Psoas muscle (tissue), 8 donors: ENCODE measurements at places on chromosomes 6 and 20. TPM values are rescaled to one million over a fixed set of nuclear protein-coding genes. Genes with fewer than 3 reads are reported as not detected.

DNA sequence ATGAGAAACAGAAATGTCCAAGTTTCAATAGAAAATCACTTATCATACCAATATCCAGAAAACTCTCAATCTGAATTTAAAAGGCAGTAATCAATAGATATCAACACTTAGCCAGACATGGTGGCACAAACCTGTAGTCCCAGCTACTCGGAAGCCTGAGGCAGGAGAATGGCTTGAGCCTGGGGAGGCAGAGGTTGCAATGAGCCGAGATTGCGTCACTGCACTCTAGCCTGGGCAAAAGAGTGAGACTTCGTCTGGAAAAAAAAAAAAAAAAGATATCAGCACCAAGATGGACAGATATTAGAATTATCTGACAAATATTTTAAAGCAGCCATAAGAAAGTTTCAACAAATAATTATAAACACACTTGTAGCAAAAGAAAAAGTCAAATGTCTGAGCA is 47.0 kb downstream of the TCP11 start:
- H3K27ac ChIP-seq = no peak overlapping the region
- no peak for DNase-seq
- no peak overlapping the region for H3K4me3 ChIP-seq
- no peaks in the 10 kb centered on the region for H3K27me3 ChIP-seq
- H3K4me1 ChIP-seq = no peaks in the 10 kb centered on the region

GRCh38 chr6:56046576-56046975 is 171.2 kb upstream of the BMP5 start:
- no peaks in the 10 kb centered on the region for H3K4me1 ChIP-seq
- H3K27me3 ChIP-seq = no peaks in the 10 kb centered on the region
- H3K36me3 ChIP-seq = no peaks in the 10 kb centered on the region
- no peak for DNase-seq
- no peak overlapping the region for H3K27ac ChIP-seq

Gene MYLK2
- total RNA-seq = 109 TPM

- H3K27ac ChIP-seq = no peak overlapping the region
- no peak overlapping the region for H3K4me3 ChIP-seq
- H3K4me1 ChIP-seq = peaks cover 7% of the 10 kb centered on the region
- DNase-seq = no peak
- peaks cover 3% of the 10 kb centered on the region for H3K27me3 ChIP-seq
Measured at GRCh38 chr6:13913226-13914001, 11.3 kb upstream of the RNF182 start.

DNA sequence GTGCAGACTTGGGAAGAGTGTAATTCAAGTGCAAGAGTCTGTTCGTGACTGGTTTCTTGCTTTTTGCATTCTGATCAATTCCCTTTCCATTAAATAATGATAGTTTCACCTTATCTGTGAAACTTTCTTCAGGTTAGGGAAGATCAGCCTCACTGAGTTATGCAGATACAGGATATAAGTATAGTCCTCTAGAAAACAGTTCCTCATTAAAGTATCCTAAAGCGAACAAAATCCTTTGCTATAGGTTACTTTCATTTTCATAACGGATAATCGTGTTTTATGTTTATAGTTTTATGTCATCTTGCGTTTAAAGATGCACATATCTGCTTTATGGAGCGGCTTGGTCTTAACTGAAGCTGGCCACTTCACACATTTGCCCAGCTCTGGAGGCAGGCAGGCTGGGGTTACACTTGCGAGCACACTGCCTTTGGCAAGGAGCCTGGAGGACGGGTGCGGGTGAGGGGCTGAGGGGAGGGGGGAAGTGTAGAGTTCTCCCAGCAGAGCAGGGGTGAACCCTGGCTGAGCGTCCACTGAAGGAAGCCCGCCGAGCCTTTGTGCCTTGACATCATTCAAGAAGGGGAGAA is 123.5 kb upstream of the IFNGR1 start:
- H3K36me3 ChIP-seq = no peaks in the 10 kb centered on the region
- H3K27me3 ChIP-seq = no peaks in the 10 kb centered on the region
- no peak overlapping the region for H3K27ac ChIP-seq
- DNase-seq = no peak

- H3K4me3 ChIP-seq = no peak overlapping the region
- H3K27me3 ChIP-seq = no peaks in the 10 kb centered on the region
- no peak overlapping the region for H3K27ac ChIP-seq
- no peaks in the 10 kb centered on the region for H3K36me3 ChIP-seq
- no peaks in the 10 kb centered on the region for H3K4me1 ChIP-seq
Measured at GRCh38 chr20:46660487-46660886, 9.2 kb upstream of the SLC13A3 start.

GRCh38 chr6:28817808-28818145 is 106.0 kb downstream of the TRIM27 start:
- H3K4me3 ChIP-seq = no peak overlapping the region
- H3K4me1 ChIP-seq = no peaks in the 10 kb centered on the region
- no peak overlapping the region for H3K27ac ChIP-seq
- peaks cover 2% of the 10 kb centered on the region for H3K27me3 ChIP-seq

Gene KIAA0408
- 10.4 TPM for total RNA-seq

- H3K27ac ChIP-seq = peak overlapping the region; percentile 2
- H3K4me1 ChIP-seq = peaks cover 67% of the 10 kb centered on the region
- H3K4me3 ChIP-seq = no peak overlapping the region
- no peaks in the 10 kb centered on the region for H3K36me3 ChIP-seq
Measured at GRCh38 chr6:37850260-37850659, 30.7 kb downstream of the ZFAND3 start.

DNA sequence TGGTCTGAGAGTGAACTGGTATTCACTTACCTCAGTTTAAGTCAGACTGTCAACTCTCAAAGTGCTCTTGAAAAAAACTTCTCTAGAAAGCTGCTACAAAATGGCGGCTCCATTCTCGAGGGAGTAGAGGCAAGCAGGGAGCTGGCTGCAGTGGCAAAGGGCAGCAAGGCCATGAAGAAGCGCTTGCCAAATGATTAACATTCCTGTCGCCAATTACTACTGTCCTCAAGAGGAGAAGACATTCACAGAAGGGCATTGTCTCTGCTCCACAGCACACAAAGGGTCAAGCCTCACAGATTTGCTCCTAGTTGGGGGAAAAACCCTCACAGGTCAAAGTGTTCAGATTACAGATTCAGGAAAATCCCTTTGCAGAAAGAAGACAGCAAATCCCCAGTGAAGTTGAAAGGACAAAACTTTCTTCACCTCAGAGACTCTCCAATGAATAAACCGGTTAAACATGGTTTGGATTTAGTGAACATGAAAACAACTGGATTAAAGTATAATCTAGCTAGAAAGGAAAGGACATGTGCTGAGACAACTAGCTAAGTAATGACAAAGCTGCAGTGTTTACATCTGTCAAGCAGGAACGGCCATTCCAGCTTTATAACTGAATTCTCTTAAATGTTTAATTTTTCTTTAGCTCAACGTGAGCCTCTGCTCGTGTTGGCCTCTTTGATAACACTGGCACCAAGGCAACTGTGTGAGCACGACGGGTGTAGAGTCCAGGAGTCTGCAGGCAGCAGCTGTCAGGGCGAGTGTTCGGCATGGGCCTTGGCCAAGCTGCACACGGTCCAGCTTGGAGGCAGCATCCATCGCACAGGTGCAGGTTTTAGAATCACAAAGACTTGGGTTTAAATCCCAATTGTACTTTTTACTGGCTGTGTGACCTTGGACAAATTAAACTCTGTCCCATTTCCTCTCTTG is 37.6 kb downstream of the NR2E1 start:
- H3K4me1 ChIP-seq = peaks cover 3% of the 10 kb centered on the region
- peaks cover 18% of the 10 kb centered on the region for H3K36me3 ChIP-seq
- H3K27ac ChIP-seq = peak overlapping the region; percentile 15
- H3K4me3 ChIP-seq = no peak overlapping the region
- no peaks in the 10 kb centered on the region for H3K27me3 ChIP-seq

- no peaks in the 10 kb centered on the region for H3K36me3 ChIP-seq
- H3K4me1 ChIP-seq = no peaks in the 10 kb centered on the region
- H3K27ac ChIP-seq = no peak overlapping the region
- no peaks in the 10 kb centered on the region for H3K27me3 ChIP-seq
- H3K4me3 ChIP-seq = no peak overlapping the region
- DNase-seq = no peak
Measured at GRCh38 chr6:66264376-66264775, 557.4 kb upstream of the EYS start.

- H3K36me3 ChIP-seq = no peaks in the 10 kb centered on the region
- H3K27ac ChIP-seq = no peak overlapping the region
- no peaks in the 10 kb centered on the region for H3K27me3 ChIP-seq
- DNase-seq = no peak
- H3K4me1 ChIP-seq = no peaks in the 10 kb centered on the region
- no peak overlapping the region for H3K4me3 ChIP-seq
Measured at GRCh38 chr20:46970937-46971630, 76.4 kb downstream of the EYA2 start.

Gene PRL
- total RNA-seq = not detected

- no peaks in the 10 kb centered on the region for H3K36me3 ChIP-seq
- H3K27ac ChIP-seq = no peak overlapping the region
- no peak for DNase-seq
- H3K4me1 ChIP-seq = no peaks in the 10 kb centered on the region
- no peak overlapping the region for H3K4me3 ChIP-seq
Measured at GRCh38 chr20:37602634-37603033, 75.0 kb upstream of the BLCAP start.

GRCh38 chr20:50408526-50409364 is 101.4 kb upstream of the PTPN1 start:
- H3K36me3 ChIP-seq = no peaks in the 10 kb centered on the region
- H3K27ac ChIP-seq = peak overlapping the region; percentile 30
- DNase-seq = no peak
- H3K27me3 ChIP-seq = no peaks in the 10 kb centered on the region

Gene HDGFL1
- total RNA-seq = not detected

DNA sequence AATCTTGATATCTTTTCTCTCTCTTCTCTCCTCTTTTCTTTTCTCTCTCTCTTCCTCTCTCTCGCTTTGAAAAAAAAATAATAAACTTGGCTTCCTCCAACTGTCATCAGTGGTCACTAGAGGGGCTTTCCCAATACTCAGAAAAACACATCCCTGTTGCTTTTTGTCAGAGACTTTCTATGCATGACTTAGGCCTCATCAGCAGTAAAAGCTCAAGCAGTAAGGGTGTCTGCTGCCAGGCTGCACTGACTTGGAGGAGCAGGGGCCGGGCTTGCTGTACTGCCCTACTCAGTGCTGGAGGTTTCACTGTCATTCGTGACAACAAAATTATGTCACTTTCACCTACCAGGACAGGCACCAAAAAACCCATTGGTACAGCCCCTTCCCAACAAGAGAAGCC is 272.0 kb downstream of the ADGB start:
- H3K36me3 ChIP-seq = no peaks in the 10 kb centered on the region
- H3K4me1 ChIP-seq = no peaks in the 10 kb centered on the region
- no peaks in the 10 kb centered on the region for H3K27me3 ChIP-seq
- H3K4me3 ChIP-seq = no peak overlapping the region
- H3K27ac ChIP-seq = no peak overlapping the region

Gene ADTRP
- not detected for total RNA-seq

Gene ATP9A
- total RNA-seq = 32.9 TPM

Gene OR5V1
- total RNA-seq = not detected

DNA sequence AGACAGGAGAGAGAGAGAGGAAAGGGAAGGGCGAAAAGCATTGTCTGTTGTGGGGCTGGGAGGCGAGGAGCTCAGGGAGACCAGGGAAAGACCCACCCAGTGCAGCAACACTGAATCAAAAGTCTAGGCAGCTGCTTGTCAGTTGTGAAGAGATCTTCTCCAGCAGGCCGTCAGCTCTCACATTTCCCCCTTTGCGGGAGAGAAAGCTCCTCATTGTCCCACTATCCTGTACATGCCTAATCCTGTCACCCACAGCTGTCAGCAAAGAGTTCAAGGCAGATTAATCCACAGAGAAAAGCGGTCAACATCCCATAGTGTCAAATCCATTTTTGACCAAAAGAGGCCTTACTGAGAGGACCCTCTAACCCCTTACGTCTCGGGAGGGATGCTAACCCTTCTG is 27.3 kb downstream of the RNF182 start:
- H3K4me1 ChIP-seq = no peaks in the 10 kb centered on the region
- H3K36me3 ChIP-seq = no peaks in the 10 kb centered on the region
- H3K4me3 ChIP-seq = no peak overlapping the region
- DNase-seq = no peak
- H3K27ac ChIP-seq = no peak overlapping the region
- H3K27me3 ChIP-seq = no peaks in the 10 kb centered on the region

GRCh38 chr20:24960861-24961260 is 11.8 kb downstream of the CST7 start:
- no peak overlapping the region for H3K27ac ChIP-seq
- no peaks in the 10 kb centered on the region for H3K4me1 ChIP-seq
- H3K27me3 ChIP-seq = no peaks in the 10 kb centered on the region
- H3K4me3 ChIP-seq = no peak overlapping the region

Gene GRM4
- not detected for total RNA-seq

DNA sequence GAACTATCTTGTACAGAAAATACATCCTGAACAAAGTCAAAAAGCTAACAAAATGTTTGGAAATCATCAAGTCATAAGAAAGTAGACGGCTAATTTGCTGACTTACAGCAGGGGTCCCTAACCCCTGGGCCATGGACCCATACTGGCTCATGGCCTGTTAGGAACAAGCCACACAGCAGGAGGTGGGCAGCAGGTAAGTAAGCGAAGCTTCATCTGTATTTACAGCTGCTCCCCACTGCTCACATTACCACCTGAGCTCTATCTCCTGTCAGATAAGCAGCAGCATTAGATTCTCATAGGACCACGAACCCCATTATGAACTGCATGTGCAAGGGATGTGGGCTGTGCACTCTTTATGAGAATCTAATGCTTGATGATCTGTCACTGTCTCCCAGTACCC is 115.5 kb downstream of the CDK19 start:
- no peak overlapping the region for H3K4me3 ChIP-seq
- H3K27me3 ChIP-seq = no peaks in the 10 kb centered on the region
- H3K4me1 ChIP-seq = no peaks in the 10 kb centered on the region
- no peak for DNase-seq
- H3K27ac ChIP-seq = no peak overlapping the region
- no peaks in the 10 kb centered on the region for H3K36me3 ChIP-seq

DNA sequence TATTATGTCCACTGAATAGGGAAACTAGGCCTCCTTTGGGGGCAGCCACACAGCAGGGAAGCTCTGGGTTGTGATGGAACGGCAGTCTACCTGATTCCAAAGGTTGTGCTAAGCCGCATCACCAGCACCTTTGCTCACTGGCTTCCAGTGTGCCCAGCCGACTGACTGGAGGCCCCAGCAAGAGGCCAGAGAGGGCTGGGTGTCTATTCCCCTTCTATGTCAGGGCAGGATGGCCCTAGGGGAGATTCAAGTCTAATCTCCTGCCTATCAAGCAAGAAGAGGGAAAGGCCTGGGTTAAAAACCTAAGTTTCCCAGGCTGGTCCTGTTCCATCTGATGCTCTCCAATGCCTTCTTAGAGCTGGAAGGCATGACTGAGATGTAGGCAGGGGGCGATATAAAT is 53.6 kb downstream of the JPH2 start:
- H3K27ac ChIP-seq = peak overlapping the region; percentile 41
- no peaks in the 10 kb centered on the region for H3K36me3 ChIP-seq
- H3K27me3 ChIP-seq = no peaks in the 10 kb centered on the region
- DNase-seq = no peak

GRCh38 chr6:26252077-26252472 is 112.9 kb upstream of the BTN3A2 start:
- H3K4me3 ChIP-seq = peak overlapping the region; percentile 54
- no peaks in the 10 kb centered on the region for H3K4me1 ChIP-seq
- no peak for DNase-seq
- no peak overlapping the region for H3K27ac ChIP-seq
- H3K36me3 ChIP-seq = no peaks in the 10 kb centered on the region
- H3K27me3 ChIP-seq = peaks cover 89% of the 10 kb centered on the region

Gene ESR1
- total RNA-seq = 2.5 TPM

Gene RHAG
- not detected for total RNA-seq
